Esophagus squamous epithelium (tissue), 5 donors: ENCODE measurements at places on chromosomes 3 and 15. TPM values are rescaled to one million over a fixed set of nuclear protein-coding genes. Genes with fewer than 3 reads are reported as not detected.

The SLC35G2 gene
- total RNA-seq: 4.0 TPM

The LMOD3 gene
- not detected for total RNA-seq

DNA sequence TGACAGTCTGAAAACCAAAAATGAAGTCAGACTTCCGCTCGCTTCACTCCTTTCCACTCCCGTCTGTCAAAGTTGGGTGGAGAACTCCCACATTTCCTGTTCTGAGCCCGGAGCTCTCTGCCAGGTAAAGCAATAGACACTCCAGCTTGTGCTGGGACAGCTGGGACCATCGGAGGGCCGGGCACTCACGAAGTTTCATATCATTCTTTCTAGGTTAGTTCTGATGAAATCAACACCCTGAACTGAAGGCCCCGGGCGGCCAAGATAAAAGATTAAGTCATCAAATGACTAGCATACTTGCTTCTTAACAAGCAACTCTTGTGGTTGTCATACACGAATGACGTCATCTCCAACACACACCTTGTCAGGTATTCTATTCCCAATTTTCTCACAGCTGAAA is 42.1 kb downstream of the MAGI1 start:
- DNase-seq: no peak

DNA sequence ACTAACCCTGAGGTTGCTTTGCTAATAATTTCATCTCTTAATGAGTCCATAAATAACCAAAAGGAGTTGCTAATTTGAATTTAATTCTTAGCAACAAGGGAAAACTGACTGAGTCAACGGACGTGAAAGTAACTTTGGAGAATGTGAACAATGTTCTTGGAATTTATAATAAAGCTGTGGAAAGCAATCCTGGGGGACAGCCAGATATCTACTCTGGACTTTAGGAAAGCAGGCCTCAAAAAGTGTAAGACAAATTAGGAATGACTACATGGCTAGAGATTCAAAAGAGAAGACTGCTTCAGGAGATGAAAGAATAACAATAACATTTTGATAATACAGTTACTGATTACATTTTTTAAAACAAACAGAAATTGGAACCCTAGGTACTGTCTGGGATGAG is 318.4 kb upstream of the COL8A1 start:
- DNase-seq: no peak

The EIF4E3 gene
- total RNA-seq: 11.0 TPM

DNA sequence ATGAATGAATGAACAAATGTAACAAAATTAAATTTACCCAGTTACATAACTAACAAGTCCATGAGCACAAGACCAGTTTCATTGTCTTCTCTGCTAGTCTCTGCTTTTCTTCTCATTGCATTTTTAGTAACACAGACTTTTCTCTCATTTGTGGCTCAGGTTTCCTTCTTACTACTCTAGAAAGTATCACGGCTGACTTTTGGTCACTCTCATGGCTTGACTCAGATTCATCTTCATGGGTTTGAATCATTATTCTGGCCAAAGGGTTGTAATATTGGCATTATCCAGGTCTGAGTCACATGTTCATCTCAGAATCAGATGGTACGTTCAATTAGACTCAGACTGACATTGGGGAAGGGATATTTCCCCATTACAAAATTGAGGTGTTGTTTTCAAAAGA is 121.5 kb upstream of the SATB1 start:
- DNase-seq: no peak

The CTXND1 gene
- total RNA-seq: not detected

DNA sequence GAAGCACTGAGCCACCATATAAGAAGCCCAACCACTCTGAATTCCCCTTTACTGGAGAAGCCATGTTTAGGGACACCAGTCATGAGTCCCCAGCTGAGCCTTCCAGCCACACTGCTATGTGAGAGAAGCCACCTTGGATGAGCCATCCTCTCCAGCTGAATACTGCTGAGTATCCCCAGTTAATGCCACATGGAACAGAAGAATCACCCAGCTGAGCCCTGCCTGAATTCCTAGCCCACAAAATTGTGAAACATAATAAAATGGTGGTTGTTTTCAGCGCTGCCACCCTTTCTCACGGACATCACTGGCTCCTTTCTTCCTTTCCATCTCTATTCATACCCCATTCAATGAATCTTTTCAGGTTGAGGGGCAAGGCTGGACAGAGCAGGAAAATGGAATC is 22.1 kb upstream of the LYZL4 start:
- DNase-seq: no peak

DNA sequence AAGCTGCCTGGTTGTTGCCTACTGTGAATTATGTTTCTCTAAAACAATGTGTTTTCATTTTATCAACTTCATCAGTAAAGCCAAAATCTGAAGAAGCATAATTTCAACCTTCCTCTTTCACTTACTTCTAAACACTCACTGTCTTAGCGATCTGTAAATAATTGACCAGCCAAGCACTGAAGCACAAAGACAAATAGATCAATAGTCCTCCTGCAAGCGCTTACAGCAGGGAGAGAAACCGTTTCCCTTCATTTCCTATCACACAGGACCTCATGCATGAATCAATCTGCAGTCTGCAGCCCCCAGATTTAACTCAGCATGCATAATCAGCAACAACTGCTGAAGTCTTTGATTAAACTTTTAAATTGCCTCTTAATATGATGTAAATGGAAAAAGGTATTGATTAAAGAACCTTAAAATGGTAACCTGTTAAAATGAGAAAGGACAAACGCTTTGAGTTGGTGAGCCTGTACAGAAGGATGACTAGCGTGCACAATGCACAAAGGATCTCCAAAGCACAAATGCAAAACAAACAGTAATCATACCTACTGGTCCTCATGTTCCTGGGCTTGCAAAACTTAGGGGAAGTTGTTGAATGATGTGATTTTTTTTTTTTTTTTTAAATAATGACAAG is 370.2 kb upstream of the ZNF385D start:
- no peak for DNase-seq

- DNase-seq: no peak
Measured at GRCh38 chr3:104642827-104643226, 723.9 kb upstream of the ALCAM start.

DNA sequence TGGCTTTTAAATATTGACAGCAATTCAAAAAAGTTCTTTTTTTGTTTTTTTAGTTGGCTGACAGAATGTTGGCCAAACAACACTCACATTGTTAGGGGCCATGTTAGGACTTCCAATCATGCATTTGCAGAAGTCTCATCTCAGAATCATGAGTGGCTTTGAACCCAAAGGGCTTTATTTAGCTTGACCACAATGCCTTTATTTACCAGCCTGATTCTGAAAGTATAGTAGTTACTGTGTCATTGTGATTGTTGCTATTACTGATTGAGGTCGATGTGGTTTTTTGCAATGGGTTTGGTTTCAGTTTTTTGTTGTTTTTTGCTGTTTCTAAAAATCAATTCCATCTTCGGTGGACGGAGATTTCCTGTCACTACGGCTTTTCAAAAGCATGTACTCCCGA is 7.2 kb downstream of the GLDN start:
- DNase-seq: no peak

DNA sequence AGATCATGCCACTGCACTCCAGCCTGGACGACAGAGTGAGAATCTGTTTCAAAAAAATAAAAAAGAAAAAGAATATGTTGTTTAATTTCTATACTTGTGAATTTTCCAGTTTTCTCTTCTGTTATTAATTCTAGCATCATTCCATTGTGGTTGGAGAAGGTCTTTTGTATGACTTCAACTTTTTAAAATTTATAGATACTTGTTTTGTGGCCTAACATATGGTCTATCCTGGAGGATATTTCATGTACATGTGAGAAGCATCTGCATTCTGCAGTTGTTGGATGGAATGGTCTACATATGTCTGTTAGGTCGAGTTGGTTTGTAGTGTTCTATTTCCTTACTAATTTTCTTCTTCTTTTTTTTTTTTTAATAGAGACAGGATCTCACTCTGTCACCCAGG is 35.6 kb downstream of the MAP1A start:
- DNase-seq: no peak

DNA sequence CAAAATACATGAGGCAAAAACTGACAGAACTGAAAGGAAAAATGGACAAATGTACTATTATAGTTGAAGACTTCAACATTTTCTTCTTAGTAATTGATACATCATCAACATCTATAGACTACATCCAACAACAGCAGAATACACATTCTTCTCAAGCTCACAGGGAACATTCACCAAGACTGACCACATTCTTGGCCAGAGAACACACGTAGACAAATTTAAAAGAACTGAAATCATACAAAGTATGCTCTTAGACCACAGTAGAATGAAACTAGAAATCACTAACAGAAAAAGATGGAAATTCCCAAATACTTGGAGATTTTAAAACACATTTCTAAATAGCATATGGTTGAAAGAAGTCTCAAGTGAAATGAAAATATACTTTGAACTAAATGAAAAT is 55.1 kb upstream of the NSMCE3 start:
- no peak for DNase-seq

GRCh38 chr3:72247126-72247525 is 462.2 kb upstream of the PROK2 start:
- no peak for DNase-seq

DNA sequence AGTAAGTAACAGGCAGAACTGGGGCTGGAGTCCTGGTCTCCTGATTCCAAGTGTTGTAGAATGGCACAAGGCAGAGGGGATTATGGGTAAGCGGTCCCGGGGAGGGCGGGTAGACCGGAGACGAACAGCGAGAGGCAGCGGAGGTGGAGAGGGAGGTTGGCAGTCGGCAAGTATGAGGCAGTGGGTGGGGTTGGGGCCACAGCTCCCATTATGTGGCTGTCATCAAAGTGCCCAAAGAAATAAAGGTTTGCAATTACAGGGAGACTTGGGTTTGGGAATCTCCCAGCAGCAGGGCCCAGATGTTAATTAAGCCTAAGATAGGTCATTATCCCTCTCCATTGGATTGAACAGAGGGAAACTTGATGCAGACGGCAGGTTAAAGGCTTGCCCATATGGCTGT is 16.9 kb downstream of the FAM43A start:
- no peak for DNase-seq

The XCR1 gene
- 0.08 TPM for total RNA-seq

The LYSMD4 gene
- total RNA-seq: 14.6 TPM

GRCh38 chr3:9785602-9786001 is 6.7 kb downstream of the TADA3 start:
- no peak for DNase-seq

- DNase-seq: no peak
Measured at GRCh38 chr15:66369773-66370651, 13.5 kb upstream of the TIPIN start.
